ENCODE measurements at places on chromosomes 13 and 19.

DNA sequence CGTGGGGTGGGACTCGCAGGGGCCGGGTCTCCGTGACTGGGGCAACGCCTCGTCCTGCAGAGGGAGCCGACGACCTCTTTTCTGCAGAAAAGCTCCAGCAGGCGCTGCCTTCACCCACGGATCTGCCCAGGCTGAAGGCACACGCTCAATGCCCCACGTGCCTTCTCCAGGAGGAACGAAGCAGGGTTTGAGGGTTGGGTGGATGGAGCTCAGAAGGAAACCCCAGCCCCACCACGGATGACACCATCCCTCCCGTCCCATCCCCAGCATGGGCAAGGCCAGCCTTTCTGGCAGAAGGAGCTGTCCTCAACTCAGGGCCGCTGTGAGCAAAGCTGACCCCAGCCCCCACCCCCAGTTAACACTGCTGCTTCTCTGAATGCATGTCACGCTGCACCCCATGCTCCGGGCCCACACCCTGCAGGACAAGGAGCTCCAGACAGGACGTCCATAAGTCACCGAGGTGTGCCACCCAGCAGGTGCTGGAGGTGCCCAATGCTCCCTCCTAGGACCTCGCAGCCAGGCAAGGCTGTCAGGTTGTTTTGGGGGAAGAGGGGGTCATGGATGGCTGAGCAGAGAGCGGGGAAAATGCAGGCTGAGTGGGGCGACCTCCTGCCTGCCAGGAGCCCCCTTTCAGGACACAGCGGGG is 7.4 kb downstream of the C19orf25 start:
- DNase-seq = no peak

GRCh38 chr19:3057275-3057714 is 5.0 kb downstream of the TLE5 start:
- no peak for DNase-seq

GRCh38 chr13:80145171-80145690 is 195.7 kb downstream of the SPRY2 start:
- DNase-seq = no peak

GRCh38 chr13:107365466-107366215 is 797.7 kb upstream of the ARGLU1 start:
- no peak for DNase-seq

DNA sequence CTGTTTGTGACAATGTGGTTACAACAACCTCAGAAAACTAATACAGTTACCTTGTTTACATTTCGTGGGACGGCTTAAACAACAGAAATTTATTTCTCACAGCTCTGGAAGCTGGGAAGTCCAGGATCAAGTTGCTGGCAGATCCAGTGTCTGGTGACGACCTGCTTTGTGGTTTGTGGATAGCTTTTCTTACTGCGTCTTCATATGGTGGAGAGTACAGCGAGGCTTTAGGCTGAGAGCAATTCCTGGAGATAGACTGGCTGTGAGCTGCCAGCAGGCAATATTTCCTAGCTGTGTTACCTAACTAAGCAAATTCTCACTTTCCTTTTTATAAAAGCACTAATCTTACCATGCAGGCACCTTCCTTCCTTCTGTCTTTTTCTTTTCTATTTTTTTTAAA is 1203.5 kb upstream of the PRR20A start:
- DNase-seq = no peak

- DNase-seq = no peak
Observed at GRCh38 chr13:27794921-27795717, 2.8 kb downstream of the GSX1 start.
